ENCODE measurements at places on chromosomes 1 and 21.

DNA sequence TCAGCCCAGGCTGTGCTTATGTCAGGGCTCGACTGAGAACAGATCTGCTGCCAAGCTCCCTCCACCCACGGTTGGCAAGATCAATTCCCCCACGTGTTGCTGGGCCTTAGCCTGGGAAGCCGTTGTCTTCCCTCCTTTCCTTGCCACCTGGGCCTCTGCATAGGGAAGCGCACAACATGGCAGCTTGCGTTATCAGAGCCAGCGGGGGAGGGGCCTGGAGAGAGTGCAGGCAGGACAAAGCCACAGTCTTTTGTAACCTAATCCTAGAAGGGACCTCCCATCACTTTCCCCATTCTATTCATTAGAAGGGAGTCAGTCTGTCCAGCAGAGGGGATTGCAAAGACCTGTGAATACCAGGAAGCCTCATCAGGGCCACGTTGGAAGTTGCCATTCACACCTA is 17.0 kb upstream of the IGSF21 start:
- no peak for DNase-seq

GRCh38 chr1:19209439-19209989 is 552 bp downstream of the UBR4 start:
- peak; percentile 32 for DNase-seq

GRCh38 chr1:246787781-246788513 is 63.7 kb downstream of the SCCPDH start:
- DNase-seq: no peak

DNA sequence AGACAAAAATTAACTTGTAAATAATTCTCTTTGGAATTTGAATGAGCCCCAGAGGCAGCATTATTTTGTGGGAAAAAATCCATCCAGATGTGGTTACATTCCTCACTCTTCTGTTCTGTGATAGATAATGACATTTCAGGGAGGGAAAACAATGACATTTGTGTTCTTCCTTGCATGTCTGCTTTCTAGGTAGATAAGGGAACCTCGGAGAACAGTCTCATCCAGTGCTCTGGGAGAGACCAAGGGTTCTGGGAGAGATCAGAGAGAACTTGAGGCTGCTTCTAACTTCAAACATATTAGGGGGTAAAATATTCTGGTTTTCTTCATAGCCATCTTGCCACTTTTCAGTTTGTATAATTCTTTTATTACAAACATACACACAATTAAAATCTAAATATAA is 269.2 kb downstream of the NEGR1 start:
- DNase-seq: no peak

GRCh38 chr1:164754088-164754600 is 195.2 kb downstream of the PBX1 start:
- no peak for DNase-seq

DNA sequence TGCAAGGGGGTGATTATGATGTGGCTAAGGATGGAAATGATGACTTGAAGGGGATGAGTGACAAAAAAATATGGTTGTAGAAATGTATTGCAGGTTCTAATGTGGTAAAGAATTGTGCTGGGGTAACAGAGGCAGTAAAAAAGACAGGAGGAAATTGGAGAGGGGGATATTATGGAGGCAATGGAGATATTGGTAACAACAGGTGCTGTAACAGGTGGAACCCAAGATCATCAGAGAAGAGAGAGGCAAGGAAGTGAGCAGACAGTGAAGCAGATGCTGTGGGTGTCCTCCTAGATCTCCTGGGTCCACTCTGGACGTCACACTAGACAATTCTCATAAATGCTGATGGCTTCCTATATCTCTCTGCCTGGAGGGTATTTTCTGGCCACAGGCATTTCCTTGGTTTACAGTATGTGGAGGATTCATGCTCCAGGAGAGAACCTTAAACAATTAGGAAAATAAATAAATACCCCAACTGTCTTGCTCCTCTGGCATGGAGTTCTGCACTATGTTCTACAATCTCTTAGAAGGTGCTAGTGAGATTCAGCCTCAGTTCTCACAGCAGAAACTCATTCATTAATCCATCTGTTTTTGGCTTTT is 620.3 kb upstream of the PLXNA2 start:
- DNase-seq: no peak

GRCh38 chr1:3365523-3366125 is 88.8 kb upstream of the ARHGEF16 start:
- no peak for DNase-seq

GRCh38 chr1:177909416-177909815 is 60.4 kb downstream of the SEC16B start:
- no peak for DNase-seq

DNA sequence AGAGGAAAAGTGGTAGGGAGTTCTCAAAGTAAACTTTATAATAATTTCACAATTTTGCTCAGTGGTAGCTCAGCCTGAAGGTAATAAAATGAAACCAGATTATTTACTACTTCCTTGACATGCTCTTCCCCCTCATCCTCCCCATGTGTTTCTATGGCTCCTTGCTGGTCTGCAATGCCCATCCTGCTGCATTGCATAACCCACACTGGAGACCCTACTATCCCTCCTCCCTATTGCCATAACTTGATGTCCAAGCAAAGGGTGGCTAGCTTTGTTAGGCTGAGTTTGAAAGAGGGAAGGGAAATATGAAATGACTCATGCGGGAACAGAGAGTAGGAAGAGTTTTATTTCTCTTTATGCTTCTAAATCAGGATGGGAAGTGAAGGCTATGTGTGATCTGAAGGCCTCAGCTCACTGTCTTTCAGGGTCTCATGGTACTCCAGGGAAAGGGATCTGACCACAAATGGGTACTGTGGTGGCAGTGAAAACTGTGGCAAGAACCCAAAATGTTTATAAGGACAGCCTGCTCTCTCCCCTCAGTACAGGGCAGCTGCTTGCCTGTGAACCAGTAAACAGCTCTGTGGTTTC is 36.4 kb upstream of the HSD17B7 start:
- DNase-seq: no peak

DNA sequence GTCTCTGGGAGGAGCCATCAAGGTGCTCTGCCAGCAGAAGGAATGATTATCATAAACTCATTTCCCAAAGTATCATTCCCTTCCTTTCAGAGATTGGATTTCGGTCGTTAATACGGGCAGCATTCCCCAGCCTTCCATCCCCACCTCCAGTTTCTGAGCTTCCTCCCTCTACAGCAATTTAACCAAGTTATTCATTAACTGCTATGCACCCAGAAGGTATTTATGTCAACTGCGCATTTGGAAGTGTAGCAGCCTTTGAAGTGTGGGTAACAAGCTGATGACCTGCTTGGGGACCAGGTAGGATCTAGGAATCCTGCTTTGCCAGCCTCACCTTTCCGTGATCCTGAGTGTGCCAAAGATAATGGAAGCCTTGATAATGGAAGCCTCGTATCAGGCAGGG is 172.4 kb upstream of the IGSF21 start:
- no peak for DNase-seq

GRCh38 chr1:177505905-177506590 is 335.3 kb downstream of the BRINP2 start:
- DNase-seq: no peak

GRCh38 chr21:17435565-17436543 is 77.0 kb upstream of the CXADR start:
- DNase-seq: no peak

- no peak for DNase-seq
Observed at GRCh38 chr1:4216231-4216630, 316.2 kb upstream of the C1orf174 start.

- no peak for DNase-seq
Observed at GRCh38 chr1:181033128-181033798, 520 bp upstream of the MR1 start.

- no peak for DNase-seq
Observed at GRCh38 chr1:160607672-160608032, 28.4 kb upstream of the CD84 start.

GRCh38 chr21:33425825-33426224 is 22.6 kb downstream of the IFNGR2 start:
- DNase-seq: no peak

DNA sequence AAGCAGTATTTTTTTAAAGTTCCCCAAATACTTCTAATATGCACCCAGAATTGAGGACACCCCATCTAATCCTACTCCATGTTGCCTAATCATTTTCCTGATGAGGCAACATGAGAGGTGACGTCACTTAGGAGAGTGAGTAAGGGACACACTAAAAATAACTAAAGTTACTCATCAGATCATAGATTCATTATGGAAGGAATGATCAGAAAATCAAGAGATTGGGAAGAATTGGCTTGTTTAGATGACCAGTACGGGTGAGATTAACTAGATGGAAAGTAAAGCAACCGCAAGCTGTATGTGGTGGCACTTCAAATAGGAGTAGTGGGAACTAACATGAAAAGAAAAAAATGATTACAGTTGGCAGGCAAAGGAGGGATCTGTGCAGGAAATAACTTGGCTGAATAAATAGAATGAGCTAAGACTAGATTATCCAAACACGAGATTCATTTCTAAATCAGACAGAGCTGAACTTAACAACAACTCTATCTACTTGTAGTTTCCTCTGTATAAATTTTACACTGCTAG is 61.4 kb upstream of the CXADR start:
- DNase-seq: no peak

DNA sequence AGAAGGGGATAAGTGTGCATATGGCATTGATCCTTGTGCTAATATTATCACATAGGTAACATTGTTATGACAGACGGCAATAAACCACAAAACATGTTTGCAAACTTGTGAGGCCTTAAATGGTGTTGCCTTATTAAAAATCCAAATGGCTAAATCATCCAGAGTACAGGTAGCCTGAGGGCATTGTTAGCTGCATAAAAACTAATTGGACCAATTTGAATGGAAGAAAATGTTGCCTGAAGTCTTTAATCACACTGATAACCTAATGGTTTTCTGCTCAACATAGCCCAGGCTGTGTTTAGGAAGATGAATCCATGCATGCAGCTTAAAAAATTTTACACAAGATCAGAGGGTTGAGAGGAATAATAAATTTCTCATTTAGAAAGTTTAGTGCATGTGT is 19.4 kb upstream of the LRRC53 start:
- DNase-seq: no peak

GRCh38 chr1:15245593-15246360 is 1.2 kb upstream of the FHAD1 start:
- DNase-seq: no peak

- no peak for DNase-seq
Observed at GRCh38 chr1:67645495-67646144, 39.4 kb upstream of the GADD45A start.

GRCh38 chr1:94014635-94015488 is 105.6 kb upstream of the GCLM start:
- DNase-seq: no peak

GRCh38 chr1:172795741-172796140 is 136.8 kb downstream of the FASLG start:
- no peak for DNase-seq

GRCh38 chr1:107477233-107477632 is 336.4 kb downstream of the NTNG1 start:
- DNase-seq: no peak

DNA sequence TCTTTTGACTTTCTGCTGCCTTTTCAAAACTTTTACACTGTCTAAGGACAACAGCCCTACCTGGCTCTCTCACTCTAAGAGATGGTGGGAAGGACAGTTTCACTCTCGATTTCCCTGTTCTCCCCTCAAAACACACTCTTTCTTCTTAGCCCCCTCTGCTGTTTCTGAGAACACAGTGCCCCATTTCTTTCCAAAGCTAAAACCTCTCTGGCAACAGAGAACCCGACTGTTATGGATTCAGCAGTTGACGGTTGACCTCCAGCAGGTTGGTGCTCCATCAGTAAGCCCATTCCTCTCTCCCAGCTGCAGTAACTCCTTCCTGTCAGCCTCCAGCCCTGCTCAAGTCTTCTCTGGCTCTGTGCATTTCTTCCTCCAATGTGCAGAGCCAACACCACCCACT is 88.2 kb upstream of the ABCD3 start:
- DNase-seq: no peak

GRCh38 chr1:214396330-214396729 is 115.4 kb downstream of the SMYD2 start:
- no peak for DNase-seq

- no peak for DNase-seq
Observed at GRCh38 chr1:17572264-17572985, 32.9 kb downstream of the ARHGEF10L start.

GRCh38 chr1:181113059-181113641 is 24.6 kb downstream of the IER5 start:
- no peak for DNase-seq

DNA sequence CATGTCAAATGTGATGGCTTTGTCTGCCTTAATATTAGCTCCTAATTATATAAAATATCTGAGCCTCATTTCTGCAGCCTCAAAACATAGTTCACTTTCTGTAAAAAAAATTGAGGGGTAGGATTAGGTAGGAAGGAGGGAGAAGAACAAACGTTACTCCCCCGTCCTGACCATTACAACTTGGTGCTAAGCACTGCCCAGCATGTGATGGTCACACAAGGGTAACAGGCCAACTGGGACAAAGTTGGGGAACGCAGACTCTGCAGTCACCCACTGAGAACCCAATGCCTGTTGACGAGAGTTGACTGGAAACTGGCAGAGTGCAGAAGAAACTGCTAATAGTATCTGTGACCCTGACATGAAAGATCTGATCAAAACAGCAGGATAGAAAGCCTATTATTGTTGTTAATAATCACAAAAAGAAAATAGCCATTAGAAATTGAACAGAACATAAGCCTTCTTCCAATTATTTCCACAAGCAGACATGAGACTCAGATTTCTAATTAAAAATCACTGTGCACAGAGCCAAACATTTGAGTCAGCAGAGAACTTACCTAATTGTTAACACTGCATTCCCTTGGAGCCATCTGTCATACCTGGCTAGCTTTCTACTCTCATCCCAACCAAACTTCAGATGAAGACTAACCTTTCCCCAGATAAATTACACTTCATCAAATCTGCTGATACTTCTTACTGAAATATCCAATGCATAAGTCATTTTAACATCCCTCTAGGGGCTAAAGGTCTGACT is 5.5 kb downstream of the SORT1 start:
- no peak for DNase-seq

- DNase-seq: no peak
Observed at GRCh38 chr21:38769191-38769780, 36.4 kb upstream of the ETS2 start.

DNA sequence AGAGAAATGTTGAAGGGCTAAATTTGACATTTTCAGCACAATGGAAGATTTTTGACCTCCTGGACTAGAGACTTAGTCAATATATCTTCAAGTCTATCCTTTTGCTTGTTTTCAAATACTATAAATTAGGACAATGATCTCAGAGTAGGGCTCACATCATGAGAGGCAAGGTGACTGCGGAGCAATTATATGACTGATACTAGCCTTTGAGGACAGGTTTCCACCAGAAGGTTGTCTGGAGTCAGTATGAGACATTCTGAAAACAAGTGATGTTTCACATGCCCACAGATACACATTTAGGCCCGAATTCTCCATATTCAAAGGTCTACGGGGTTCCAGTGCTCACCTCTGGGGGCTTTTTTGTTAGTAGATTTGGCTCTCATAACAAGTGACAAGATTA is 142.3 kb upstream of the SAMSN1 start:
- no peak for DNase-seq

Data from stimulated activated CD4-positive, alpha-beta T cell treated with anti-CD3 and anti-CD28 coated beads, Interleukin-1b, Interleukin-23, amount 100 ng/mL, for 1 hour (primary cell).